HFFc6 (cell line): ENCODE measurements at places on chromosomes 2 and 18.

DNA sequence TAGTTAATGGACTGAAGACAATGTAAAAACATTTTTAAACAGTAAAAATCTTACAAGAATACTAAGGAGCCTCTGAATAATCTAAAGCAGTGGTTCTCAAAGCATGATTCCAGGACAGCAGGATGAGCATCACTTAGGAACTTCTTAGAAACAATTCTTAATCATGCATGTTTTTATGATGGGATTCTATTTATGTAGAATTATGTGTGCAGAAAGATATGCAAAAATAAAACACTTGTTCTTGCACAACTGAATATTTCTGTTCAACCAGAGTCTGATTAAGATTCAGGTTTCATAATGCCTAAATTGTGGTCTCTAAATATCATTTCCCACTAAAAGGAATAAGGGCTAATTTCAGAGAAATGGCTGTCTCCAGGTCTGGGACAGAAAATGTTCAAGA is 69.2 kb upstream of the MTIF2 start:
- no peak for DNase-seq

GRCh38 chr18:32276906-32277305 is 87.1 kb downstream of the MEP1B start:
- DNase-seq = no peak

GRCh38 chr2:219406861-219407230 is 11.3 kb upstream of the DES start:
- peak; percentile 97 for DNase-seq

- DNase-seq = no peak
These were observed 47.7 kb downstream of the ACKR3 start for GRCh38 chr2:236617221-236617737.

DNA sequence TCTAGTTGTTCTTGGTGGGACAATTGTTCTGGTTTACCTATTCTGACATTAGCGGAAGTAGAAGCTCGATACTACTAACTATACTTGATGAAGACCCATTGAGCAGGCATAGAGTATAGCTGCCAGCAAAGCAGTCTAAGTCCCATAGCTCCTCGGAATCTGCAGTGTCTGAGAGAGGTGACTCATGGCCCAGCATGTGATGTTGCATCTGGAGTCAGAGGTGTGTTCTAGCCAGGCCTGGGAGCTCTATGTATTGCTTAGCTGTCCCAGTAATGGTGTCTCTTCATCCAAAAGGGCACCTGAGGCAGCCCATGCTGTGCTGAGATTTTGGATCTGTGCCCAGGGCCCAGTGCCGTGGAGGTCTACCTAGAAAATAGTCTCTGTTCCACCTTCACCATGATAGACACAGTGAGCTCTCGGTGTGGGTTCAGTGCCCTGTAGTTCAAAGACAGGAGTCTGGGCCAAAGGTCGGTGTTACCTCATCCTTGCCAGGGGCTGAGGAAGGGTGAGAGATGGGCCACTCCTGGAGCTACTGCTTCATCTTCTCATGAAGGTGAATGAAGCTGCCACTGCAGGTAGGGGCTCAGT is 47.3 kb downstream of the MEX3C start:
- peak; percentile 58 for DNase-seq

DNA sequence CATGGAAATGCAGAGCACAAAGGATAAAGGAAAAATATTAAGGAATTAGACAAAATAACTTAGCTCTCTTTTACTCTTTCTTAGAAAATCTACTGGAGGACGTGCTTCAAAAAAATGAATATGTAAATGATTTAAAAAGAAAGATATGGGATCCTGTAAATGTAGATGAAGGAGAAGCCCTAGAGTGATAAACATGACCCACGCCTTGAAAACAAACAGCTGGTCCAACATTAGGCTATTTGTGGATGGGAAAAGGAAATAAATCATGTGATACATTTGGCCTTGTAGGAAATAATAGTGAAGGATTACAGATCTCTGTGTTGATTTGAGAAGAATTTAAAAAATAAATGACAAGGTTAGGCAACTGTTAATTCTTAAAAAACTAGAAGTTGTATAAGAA is 492.1 kb upstream of the SLC39A10 start:
- DNase-seq = no peak

GRCh38 chr18:8635087-8635486 is 25.9 kb downstream of the RAB12 start:
- DNase-seq = no peak

- no peak for DNase-seq
These were observed 51.0 kb upstream of the KCNG2 start for GRCh38 chr18:79746730-79747129.

- no peak for DNase-seq
These were observed 523.0 kb downstream of the TXNL1 start for GRCh38 chr18:56115071-56116015.

DNA sequence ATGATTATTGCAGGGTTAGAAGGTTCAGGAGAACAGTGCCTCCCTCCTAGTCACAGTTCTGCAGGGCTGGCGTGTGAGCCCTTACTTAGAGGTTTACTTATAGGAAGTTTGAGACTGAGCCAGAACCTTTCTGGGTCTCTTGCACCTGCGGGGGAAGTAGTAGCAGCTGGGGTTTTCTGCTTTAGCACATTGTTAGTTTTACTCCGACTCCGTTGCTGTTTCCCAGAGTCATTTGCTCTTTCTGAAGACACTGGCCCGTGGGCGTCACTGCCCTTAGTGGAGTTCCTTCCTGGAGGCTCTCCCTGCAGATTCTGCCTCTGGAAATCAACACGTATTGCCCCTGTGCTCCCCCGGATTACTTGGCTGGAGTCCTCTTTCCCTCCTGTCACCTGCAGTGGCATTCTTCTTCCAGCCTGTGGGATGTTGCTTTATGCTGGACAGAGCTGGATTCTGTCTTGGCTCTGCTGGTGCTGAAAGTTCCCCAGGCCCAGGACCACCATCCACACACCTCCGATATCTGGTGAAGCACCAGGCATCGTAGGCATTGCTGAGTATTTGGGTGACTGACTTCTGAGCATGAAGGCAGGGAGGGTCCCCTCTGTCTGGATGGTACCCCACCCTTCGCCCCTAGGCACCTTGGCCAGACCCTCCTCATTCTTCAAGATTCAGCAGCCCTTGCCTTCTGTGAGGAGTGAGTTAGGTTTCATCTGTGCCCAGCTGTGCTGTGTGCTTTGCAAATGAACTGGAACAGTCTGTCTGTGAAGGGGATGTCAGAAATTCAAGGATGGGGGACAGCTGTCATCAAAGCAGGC is 51.7 kb downstream of the AGAP1 start:
- no peak for DNase-seq

GRCh38 chr2:136183097-136183496 is 65.1 kb upstream of the CXCR4 start:
- no peak for DNase-seq
